ENCODE measurements at places on chromosomes 7 and 10. TPM values are rescaled to one million over a fixed set of nuclear protein-coding genes. Genes with fewer than 3 reads are reported as not detected.
A peak's percentile ranks its signal among the peaks of the same experiment; 100 is the strongest.

GRCh38 chr7:1922071-1922869 lies 252.2 kb downstream of the ELFN1 start:
- DNase-seq = peak; percentile 58

GRCh38 chr7:51289623-51290303 lies 26.8 kb downstream of the COBL start:
- no peak for DNase-seq

DNA sequence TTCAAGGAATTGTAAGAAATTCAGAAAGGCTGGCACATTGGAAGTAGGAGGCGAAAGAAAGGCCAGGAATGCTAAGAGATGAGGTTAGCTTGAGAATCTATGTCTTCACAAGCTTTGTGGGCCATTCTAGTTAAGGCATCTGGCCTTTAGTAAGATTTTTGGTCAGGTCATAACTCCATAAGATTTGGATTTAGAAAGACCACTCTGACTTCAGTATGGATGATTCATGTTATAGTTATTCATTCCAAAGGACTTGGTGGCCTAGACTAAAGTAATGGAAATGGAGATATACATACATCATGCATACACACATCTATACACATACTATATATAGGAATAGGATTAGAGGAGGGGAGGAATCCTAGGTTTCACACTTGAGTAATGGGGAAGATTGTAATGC lies 77.5 kb downstream of the SEPTIN7 start:
- DNase-seq = no peak

- DNase-seq = peak; percentile 81
Measured at GRCh38 chr7:129501760-129502707, at the start of gene SMKR1. TSS of gene SMKR1 (plus strand) at chr7:129502531. CDS start at chr7:129502825, 294 bp downstream.

- peak; percentile 7 for DNase-seq
Measured at GRCh38 chr7:31986878-31987518, 83.2 kb downstream of the PDE1C start.

DNA sequence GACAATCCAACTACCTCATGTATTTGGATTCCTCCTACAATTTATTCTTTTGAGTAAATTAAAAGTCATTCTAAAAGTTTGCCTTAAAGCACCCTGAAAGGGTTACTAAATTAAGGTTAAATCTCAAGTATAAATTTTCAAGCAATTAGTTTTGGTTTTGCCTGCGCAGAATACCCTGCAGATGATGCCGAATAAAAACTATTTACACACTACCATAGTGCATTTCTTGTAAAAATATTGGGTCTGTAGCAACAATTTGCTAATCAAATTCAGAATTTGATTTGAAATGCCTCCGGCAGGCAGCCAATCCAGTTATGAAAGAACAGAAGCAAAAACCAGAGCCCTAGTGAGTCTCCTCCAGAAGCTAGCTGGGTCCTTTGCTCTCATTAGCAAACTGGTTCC lies 122.2 kb downstream of the TWIST1 start:
- DNase-seq = no peak

DNA sequence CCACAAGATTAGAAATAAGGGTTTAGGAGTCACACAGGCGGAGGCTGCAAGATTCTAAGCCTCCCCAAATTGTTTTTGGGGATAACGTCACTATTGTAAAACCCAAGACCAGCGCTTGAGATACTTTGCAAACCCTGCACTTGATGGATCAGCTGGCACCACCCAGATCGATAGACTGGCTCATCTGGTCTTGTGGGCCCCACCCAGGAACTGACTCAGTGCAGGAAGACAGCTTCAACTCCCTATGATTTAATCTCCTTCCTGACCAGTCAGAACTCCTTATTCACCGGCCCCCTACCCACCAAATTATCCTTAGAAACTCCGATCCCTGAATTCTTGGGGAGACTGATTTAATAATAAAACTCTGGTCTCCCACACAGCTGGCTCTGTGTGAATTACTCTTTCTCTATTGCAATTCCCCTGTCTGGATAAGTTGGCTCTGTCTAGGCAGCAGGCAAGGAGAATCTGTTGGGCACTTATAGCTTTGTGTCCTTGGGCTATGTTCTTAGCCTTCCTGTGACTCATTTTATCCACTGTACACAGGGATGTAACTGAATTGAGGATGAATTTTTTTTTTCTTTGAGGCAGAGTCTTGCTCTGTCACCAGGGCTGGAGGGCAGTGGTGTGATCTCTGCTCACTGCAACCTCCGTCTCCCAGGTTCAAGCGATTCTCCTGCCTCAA lies 64.4 kb upstream of the CARD11 start:
- DNase-seq = no peak

DNA sequence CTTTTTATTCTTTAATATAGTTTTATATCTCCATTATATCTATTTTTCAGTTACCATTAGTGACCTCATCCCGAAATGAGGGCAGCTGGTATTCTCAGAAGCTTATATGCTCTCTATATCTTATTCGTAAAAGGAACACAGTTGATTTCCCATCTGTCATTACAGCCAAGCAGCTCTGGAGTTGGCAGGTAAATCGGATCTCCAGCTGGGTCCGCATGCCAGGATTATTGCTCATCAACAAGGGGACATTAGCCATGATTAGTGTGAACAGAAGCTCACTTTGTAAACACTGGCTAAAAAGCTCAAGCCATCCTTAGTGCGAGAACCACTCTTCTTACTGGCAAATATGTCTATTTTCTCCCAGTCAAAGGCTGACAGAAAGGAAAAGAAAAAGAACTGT lies 180.3 kb downstream of the NPSR1 start:
- DNase-seq = no peak

RPEL1 gene
- polyA plus RNA-seq = not detected

MKI67 gene
- polyA plus RNA-seq = 32.6 TPM

EMX2 gene
- 14.1 TPM for polyA plus RNA-seq

GIMAP7 gene
- 8.5 TPM for polyA plus RNA-seq

SRGN gene
- polyA plus RNA-seq = 28.7 TPM

TMEM196 gene
- 0.08 TPM for polyA plus RNA-seq

HABP2 gene
- polyA plus RNA-seq = 0.15 TPM
